HT1080 (cell line): ENCODE measurements at places on chromosomes 16 and 17. TPM values are rescaled to one million over a fixed set of nuclear protein-coding genes. Genes with fewer than 3 reads are reported as not detected.

The MYL11 gene
- not detected in 2 replicates for total RNA-seq

The SLC38A8 gene
- total RNA-seq: not detected in 2 replicates

The AATK gene
- 0.02 and 0.03 TPM in 2 replicates for total RNA-seq

The PTGES3L gene
- total RNA-seq: 0.10 TPM in 1 of 2 replicates, not detected in the other

The SYT17 gene
- 1.0 and 1.4 TPM in 2 replicates for total RNA-seq

The MYH1 gene
- not detected in 2 replicates for total RNA-seq

The OTOP2 gene
- total RNA-seq: not detected in 2 replicates

The SCARF1 gene
- total RNA-seq: 1.5 and 2.5 TPM in 2 replicates

The SEPTIN1 gene
- total RNA-seq: 0.26 and 0.43 TPM in 2 replicates

The SAMD14 gene
- 0.50 TPM in 1 of 2 replicates, not detected in the other for total RNA-seq

The KRTAP1-5 gene
- not detected in 2 replicates for total RNA-seq

The MT1G gene
- total RNA-seq: 0.33 and 1.4 TPM in 2 replicates

The SMIM5 gene
- total RNA-seq: not detected in 2 replicates

The ASIC2 gene
- not detected in 2 replicates for total RNA-seq

The CD300A gene
- not detected in 2 replicates for total RNA-seq

- peak; percentile 97 for DNase-seq
Measured at GRCh38 chr16:81405702-81406113, 38.9 kb upstream of the CMIP start.

- no peak for DNase-seq
Measured at GRCh38 chr17:45108595-45109521, 23.5 kb downstream of the PLCD3 start.

GRCh38 chr17:62111562-62112171 lies 46.6 kb upstream of the MED13 start:
- no peak for DNase-seq

GRCh38 chr17:77147357-77147801 lies 6.6 kb downstream of the SEC14L1 start:
- no peak for DNase-seq

- DNase-seq: no peak
Measured at GRCh38 chr17:75821552-75821951, 22.7 kb downstream of the UNC13D start.

GRCh38 chr17:76198702-76199101 lies 41.6 kb downstream of the RNF157 start:
- no peak for DNase-seq

- no peak for DNase-seq
Measured at GRCh38 chr16:879986-880385, 79.5 kb upstream of the GNG13 start.

GRCh38 chr16:51137097-51137496 lies 14.0 kb downstream of the SALL1 start:
- no peak for DNase-seq

- peak; percentile 73 for DNase-seq
Measured at GRCh38 chr17:65064452-65065019, 8.0 kb upstream of the GNA13 start.

DNA sequence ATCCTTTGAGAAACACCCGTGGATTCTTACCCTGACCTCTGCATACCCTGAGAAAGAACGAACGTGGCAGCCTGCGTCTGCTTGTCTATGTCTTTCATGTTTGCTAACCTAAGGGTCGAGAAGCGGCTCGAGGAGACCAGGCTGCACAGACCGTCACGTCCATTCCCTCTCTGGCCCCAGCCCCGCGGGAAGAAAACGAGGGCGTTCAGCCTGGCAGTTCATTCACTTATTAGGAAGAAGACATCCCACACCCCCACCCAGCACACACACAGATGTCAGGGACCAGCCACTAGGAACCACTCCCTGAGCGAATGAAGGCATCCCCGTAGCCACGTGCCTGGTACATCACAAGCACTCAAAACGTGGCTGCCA lies 655 bp upstream of the MTHFSD start:
- DNase-seq: no peak

GRCh38 chr17:39813631-39814030 lies 50.5 kb downstream of the IKZF3 start:
- DNase-seq: no peak

DNA sequence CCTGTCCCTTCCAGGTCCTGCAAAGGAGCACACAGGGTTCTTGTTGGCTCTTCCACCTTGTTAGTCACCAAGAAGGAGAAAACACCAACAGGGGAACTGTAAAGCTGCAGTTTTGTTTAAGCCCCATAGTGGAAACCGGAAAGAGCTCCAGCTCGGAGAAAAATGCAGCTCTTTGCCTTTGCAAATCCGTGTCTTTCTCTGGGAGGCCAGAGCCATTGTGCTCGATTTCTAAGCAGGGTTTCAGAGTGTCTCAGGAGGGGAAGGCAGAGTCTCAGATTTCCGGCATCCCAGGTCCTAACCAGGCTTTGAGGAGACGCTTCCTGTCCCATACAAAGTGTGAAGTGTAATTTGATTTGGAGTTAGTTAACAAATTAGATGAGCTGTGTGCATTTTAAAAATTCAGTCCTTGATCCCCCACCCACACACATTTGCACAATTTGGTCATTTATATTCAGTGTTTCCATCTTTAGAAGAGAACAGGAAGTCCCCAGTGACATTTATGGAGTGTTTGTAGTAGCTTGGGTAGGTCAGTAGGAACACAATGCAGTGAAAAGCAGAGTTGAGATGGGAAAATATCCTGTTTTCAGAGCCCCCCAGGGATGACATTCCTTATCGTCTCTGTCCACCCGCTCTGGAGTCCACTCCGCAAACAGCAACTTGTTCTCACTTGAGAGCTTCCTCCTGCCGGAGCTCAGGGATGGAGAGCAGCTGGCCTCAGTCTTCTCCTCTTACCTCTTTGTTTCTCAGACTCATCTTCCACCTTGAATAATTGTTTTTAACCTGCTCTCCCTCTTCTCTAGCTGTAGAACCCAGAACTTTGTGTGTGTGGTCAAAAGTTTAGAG lies 331.9 kb downstream of the SEC14L1 start:
- no peak for DNase-seq

DNA sequence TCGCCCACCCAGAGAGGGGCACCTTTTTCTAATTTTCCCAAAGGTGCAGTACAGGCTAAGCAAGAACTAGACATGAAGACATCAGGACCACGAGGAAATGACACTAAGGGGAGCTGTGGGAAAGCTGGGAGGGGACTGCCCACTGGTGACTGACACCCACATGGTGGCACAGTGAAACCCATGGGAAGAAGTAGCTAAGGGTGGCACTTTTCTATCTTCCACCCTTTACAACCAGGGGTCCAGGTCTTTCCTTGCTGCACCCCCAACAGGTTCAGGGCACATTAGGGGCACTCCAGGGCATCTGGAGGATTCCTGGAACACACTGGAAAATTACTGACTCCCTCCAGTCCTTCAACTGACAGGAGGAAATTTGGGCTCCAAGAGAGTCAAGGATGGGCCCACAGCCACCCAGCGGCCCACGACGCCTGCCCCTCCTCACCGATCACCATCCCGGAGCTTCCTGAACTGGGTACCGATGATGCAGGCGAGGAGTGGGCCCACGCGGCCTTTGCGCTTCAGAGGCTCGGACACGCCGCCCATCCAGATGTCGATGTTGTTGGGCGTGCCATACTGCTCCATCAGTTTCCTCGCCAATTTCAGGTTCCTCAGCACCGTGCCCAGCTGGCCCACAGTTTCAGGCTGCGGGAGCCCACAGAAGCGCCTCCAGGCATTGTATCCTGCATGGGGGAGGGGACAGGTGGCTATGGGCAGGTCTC lies 9.4 kb downstream of the MPO start:
- no peak for DNase-seq

GRCh38 chr17:66135219-66135618 lies 56.7 kb downstream of the CEP112 start:
- DNase-seq: no peak

DNA sequence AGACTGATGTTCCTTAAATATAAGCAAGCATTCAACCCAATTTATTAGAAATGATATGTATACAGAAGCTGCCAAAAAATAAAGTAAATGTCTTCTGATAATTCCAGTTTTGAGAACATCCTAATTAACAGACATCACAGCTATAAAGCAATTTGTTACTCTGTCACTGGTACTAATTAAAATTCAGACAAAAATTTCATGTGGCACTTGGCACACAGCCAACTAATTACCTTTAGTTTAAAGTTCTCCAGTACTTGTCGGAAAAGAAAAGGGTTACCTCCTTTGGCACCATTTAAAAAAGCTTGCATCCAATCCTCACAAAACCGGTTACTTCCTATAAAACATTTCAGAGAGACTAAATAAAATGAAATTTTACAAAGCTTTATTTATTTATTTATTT lies 8.8 kb downstream of the C17orf75 start:
- DNase-seq: no peak

- peak; percentile 21 for DNase-seq
Measured at GRCh38 chr17:54992797-54993639, 24.5 kb downstream of the STXBP4 start.

GRCh38 chr16:11685844-11686618 lies 17.8 kb downstream of the SNN start:
- DNase-seq: no peak

GRCh38 chr17:66526827-66527226 lies 224.4 kb downstream of the PRKCA start:
- peak; percentile 44 for DNase-seq

DNA sequence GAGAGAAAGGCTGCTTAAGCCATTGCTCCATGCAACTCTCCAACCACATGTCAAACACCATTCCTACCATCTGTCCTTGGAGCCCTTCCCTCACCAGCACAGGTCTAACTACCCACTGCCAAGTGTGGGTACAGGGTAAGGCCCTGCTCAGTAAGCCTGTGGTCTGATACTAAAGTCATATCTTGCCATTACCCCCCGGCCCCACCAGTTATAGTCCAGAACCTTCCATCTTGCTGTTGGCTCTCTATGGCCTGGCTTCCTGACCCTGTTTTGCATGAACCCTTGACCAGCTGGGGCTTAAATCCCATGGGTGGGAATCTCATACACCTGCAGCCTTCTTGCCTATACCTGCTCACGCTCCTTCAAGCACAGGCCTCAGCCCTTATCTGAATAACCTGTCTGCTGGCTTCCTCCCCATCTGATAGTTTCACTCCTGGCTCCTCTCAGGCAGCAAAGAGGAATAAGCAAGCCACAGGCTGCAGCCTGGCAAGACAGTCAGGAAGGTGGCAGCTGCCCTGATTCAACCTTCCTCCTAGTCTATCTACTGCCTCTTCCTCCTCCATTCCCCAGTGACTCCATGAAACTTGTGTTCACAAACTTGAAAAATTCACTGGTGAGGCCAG lies 64.1 kb downstream of the ZFHX3 start:
- no peak for DNase-seq

GRCh38 chr16:87150681-87151280 lies 166.4 kb downstream of the C16orf95 start:
- no peak for DNase-seq

- DNase-seq: peak; percentile 59
Measured at GRCh38 chr16:85028685-85029407, 1.3 kb downstream of the KIAA0513 start.

DNA sequence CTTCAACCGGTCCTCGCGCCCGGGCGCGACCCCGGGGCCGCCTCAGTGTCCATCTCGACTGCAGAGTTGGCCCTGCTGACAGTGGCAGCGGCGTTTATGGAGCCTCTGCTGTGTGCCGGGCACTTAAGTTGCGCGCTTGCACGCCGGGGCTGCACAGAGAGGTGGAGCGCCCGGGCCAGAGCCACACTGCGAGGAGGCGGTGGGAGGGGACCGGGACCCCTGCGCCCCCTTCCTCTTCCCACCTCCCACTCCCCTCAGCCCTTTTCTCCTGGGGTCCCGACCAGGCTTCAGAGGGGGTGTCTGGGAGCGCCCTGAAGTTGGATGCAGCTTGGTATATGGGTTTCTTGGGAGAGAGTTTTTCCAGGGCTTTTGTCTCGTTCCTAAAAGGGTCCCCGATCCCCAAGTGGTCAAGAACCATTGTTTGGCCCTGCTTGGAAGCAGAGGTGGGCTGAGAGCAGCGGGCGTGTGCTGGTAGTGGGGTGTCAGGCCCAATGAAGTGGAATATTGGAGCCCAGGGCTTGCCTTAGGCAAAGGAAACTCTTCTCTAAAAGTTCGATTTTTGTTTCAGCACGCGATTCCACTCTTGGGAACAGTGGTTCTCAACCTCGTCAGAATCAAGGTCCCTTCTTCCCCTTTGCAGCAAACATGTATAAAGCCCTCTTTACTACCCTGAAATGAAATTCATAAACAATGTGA lies 605 bp downstream of the MRTFB start:
- no peak for DNase-seq

GRCh38 chr16:55686671-55687070 lies 30.9 kb downstream of the SLC6A2 start:
- no peak for DNase-seq

GRCh38 chr17:15963670-15964110 lies 18.8 kb downstream of the ADORA2B start:
- peak; percentile 97 for DNase-seq

DNA sequence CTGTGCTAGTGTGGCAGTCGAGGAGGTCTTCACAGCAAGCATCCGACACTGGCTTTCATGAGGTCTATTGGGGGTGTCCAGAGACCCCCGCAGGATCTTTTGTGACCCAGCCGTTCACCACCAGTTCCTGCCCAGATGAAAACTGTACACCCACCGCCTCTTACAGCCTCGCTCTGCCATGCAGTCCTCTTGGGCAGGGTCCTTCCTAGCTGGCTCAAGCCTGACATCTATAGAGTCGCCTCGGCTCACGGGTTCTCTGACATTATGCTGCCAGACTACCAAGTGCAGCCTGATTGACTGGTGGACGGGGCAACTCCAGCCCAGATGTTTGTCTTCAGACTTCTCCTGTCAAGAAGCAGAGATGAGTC lies 14.6 kb upstream of the CLEC10A start:
- no peak for DNase-seq

GRCh38 chr17:50966163-50966666 lies 100.1 kb upstream of the TOB1 start:
- DNase-seq: no peak

DNA sequence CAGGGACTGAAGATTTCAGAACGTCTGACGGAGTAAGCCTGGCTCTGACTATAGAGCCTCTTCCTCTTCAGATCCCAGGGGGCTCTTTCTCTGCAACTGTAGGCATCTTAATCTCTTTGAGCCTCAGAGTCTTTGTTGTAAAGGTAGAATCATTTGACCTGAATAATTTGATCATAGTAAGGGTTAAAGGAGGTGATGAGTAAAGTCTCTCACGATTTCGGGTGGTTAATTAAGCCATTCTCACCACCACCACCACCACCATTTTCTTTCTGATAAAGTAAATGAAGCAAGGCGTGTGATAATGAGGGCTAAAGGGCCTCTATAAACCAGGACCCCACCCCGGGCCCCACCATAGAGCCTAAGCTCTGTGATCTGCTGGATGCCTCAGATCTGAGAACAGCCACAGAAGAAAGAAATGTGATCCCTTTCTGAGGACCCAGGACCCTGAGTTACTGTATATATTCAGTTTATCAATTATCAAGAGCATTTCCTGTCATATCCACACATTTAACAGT lies 33.0 kb upstream of the ADAMTS18 start:
- no peak for DNase-seq

GRCh38 chr17:39679521-39680192 lies 8.2 kb downstream of the PGAP3 start:
- no peak for DNase-seq

DNA sequence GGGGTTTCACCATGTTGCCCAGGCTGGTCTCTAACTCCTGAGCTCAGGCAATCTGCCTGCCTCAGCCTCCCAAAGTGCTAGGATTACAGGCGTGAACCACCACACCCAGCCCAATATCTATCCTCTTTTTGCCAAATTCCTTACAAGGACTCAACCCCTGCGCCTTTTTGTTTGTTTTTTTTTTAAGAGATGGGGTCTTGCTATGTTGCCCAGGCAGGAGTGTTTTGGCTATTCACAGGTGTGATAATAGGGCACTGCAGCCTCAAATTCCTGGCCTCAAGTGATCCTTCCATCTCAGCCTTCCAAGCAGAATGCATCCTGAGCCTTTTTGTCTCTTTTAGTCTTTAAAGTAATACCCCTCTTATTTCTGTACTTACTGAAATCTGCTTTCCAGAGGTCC lies 17.0 kb downstream of the SP2 start:
- DNase-seq: no peak

- DNase-seq: no peak
Measured at GRCh38 chr16:48870141-48870540, 260.2 kb upstream of the N4BP1 start.
